Effector CD4-positive, alpha-beta T cell (primary cell): ENCODE measurements at places on chromosomes 6 and 20.

DNA sequence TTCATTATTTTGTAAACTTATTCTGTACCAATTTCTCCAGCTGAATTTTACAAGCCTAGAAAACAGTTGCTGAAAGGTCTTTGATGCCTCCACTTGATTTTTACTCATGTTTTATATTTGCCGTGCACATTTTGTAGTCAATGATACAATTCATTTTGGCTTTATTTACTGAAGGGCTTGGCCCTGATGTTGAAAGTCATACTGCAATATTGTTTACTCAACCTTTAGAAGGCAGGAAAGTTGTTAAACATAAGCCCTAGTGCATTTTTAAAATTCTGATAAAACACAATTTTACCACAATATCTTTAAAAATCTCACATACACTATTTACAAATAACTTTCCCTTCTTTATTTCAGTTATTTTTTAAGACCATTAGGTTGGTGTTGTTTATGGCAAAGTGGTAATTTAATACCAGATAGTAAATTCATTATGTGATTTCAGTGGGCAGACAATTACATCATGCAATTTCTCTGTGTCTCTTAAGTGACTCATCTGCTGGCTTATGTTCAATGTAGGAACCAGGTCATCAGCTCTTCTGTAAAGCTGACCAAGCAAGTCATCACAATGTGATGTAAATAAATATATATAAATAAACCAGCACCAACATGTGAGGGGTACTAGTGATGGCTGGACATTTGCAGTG lies 121.1 kb upstream of the SLC35B3 start:
- no peak for DNase-seq

GRCh38 chr6:105607636-105608621 lies 205.0 kb upstream of the PREP start:
- DNase-seq = no peak

DNA sequence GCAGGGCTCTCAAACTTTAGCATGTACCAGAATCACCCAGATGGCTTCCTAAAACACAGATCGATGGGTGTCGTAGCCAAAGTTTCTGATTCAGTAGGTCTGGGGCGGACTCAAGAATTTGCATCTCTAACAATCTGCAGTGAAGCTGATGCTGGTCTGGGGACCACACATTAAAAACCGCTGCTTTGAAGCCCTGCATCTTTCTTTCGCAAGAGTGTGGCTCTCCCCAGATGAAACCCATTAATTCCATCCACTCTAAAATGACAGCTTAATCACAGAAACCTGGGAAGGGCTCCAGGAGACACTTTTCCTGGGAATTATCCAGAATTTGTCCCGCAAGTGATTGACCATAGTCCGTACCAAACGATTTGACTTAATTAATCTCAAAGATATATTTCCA lies 319.8 kb upstream of the PLCB4 start:
- DNase-seq = no peak

DNA sequence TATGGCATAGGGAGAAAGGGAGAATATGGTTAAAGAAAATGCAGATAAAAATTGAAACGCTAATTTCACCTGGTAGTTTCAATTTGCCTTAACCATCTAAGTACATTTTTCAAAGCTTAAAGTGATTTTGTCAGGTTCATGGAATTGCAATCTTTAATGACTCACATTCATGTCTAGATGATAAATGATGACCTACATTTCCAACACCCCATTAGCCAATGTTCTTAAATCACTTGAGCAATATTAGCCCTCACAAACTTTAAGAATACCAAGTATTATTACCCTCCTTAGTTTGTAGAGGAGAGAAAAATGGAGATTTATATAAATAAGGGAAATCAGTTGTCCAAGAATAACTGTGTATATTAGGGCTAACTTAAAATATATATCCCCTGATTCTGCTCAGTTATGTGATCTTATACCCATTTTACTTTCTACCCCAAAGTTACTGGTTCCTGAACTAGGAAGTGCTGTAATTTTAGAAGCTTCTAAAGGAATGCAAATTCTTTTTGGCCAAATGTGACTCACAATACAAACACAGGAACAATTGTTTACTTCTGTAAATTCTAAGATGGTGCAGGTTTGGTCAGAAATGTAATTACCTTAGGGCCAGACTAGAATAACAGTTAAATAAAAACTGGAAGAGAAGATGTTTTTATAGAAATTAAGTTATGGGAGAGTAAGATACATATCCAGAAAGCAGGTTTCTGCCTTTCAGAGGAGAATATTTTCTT lies 34.5 kb downstream of the TPBG start:
- DNase-seq = no peak

- DNase-seq = no peak
Observed at GRCh38 chr6:31609519-31610406, 5.3 kb upstream of the AIF1 start.

DNA sequence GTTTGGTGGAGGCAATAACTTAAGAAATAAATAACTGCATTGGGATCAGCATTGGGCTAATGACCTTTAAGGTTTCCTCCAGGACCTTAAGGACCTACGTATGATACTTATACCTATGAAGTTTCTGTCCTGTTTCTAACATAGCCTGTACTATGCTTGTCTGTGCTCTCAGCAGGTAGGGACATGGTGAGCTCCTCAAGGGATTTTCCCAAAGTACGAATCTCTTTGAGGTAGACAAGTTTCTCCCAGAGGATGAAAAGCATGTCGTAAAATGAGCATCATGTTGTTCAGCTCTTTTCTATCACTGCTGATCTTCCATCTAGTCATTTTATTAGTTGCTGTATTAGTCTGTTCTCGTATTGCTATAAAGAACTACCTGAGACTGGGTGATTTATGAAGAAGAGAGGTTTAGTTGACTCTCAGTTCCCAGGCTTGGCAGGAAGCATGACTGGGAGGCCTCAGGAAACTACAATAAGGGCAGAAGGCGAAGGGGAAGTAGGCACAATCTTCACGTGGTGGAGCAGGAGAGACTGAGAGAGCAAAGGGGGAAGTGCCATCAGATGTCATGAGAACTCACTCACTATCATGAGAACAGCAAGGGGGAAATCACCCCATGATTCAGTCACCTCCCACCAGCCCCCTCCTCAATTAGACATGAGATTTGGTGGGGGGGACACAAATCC lies 77.8 kb upstream of the TGM3 start:
- DNase-seq = no peak

- DNase-seq = no peak
Observed at GRCh38 chr6:47290124-47290834, 19.4 kb downstream of the TNFRSF21 start.

DNA sequence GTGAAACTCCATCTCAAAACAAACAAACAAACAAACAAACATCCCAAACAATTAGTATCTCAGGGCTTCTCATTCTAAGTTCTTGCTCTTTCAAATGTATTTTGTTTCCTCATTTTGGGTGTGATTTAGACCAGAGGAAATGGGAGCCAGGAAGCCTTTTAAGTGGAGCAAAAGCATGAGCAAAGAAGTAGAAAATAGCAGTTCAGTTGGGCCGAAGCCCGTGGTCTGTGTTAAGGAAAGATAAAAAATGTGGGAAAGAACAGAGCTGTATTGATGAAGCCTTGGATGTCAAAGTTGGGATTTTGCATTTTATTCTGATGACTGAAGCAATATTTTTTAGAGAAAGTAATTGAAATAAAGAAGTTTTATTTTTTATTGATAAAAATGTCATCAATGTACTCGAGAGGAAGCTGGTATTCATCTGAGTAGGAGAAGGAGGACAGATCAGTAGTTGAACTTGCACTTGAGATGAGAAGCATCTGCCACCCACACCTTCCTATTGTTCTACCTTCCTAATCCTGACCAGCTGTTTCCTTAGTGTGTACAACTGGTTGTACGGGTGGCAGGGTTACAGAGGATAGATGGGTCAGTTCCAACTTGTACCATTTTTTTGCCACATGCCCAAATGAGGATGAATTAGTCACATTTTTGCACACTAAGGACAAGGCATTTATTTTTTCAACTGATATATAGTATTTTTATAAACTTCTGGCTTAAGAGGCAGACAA lies 56.1 kb downstream of the KIAA0408 start:
- no peak for DNase-seq

DNA sequence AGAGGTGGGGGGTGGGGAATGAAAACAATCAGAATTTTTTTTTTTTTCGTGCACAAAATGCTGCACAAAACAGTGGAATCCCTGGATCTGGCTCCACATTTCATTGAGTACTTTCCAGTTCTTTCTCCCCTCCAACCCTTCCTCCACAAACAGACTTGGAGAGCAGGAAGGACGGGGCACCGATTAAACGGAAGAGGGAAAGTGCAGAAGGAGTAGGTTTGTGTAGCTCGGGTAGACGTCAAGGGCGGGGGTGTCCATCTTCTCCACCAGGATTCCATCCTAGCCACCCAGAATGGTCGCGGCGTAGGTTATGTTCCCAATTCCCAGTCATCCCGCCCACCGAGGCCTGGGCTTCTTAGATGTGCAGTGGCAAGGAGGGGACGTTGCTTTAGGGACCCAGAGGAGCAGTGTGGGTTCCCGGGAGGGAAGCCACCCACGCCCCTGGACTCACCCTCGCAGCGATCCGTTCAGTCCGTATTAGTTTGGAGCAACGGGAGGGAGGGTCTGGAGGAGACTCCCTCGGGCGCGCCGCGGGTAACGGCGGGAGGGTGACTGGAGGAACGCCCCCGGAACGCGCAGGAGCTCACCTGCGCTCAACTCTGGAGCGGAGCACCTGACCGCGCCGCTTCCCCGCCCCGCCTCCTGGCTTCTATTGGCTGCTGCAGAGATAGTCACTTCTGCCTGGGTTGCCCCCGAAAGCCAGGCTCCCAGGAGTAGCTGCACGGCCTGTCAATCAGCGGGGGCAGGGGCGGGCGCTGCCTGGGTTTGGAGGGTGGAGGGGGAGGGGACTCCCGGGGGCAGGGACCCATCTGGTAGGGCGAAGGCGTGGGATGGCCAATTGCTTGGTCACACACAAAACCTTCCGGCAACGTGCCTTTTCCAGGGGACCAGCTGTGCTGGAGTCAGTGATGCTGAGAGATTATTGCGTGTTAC lies at the start of gene ENPP5:
Gene ENPP5, minus strand, starts transcription at position 624 of the 933 bp plus-strand sequence. CDS start 2,718 bp downstream, outside the sequence.
- DNase-seq = peak; percentile 34

DNA sequence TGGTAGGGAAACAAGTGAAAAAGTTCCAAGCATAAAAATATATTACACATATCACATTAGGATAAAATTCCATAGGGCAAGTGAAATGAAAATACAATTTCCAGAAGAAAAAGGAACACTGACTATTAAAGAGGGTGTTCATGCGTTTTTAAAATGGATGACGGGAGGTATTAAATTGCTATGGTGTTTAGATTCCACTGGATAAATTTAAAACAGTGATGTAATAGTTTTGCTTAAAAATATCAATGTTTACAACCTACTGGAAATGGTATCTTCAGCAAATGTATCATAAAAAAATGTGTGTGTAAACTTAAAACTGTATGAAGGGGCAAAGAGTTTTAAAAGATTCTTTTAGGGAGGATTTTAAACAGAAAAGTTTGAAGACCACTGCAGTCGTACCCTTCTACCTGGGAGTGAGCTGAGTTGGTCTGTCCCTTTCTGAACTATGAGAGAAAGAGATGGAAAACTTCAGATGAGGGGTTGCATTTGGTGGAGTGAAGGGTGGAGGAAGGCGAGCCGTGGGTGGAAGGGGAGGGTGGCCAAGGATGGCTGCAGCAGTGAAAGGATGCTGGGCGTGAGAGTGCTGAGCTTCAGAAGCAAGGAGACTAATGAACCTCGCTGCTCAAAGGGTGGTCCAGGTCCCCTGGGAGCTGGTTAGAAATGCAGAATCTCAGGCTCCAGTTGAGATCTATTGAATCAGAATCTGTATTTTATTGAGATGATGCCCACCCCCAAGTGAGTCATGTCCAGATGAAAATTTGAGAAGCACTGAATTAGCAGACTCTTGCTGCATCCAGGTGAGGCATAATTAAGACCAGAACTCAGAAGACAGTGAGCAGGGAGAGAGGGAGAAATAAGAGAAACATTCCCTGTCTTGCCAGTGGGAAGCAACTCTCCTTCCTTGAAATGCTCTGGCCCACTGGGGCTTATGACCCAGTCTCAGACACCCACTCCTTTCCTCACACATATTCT lies 54.5 kb upstream of the MRPS10 start:
- no peak for DNase-seq

GRCh38 chr6:99879431-99879830 lies 114.6 kb downstream of the MCHR2 start:
- no peak for DNase-seq
